SW480 (cell line): ENCODE measurements at places on chromosomes 3 and 15.

- no peak for DNase-seq
Observed at GRCh38 chr15:90706394-90707327, 10.5 kb upstream of the BLM start.

- no peak for DNase-seq
Observed at GRCh38 chr15:77823736-77824135, 191.0 kb upstream of the LINGO1 start.

- no peak for DNase-seq
Observed at GRCh38 chr3:38008191-38008701, 17.7 kb downstream of the VILL start.

- DNase-seq = no peak
Observed at GRCh38 chr3:14525685-14526631, 14.2 kb downstream of the GRIP2 start.

GRCh38 chr3:143810166-143810952, 37.9 kb downstream of the SLC9A9 start:
- DNase-seq = no peak

DNA sequence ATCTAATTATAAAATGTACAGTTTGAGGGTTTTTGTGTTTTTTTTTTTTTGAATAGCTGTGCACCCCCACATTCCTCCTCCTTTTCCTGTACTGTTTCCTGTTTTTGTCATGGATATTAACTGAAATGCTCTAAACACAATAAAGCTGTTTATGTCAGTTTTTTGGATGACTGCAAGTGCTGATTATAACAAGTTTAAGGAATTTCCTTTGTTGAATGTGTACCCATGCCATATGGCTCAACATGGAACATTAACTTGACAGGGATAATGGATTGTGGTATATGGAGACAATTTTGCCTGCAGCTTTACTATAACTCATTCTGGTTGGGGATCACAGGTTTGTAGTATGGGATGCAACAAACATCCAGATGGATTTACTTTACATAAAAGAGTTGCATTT, 216.4 kb downstream of the TCF12 start:
- no peak for DNase-seq

GRCh38 chr3:157922614-157923013, 183.6 kb downstream of the SHOX2 start:
- no peak for DNase-seq

- peak; percentile 20 for DNase-seq
Observed at GRCh38 chr3:179768080-179768479, 115.2 kb downstream of the USP13 start.

DNA sequence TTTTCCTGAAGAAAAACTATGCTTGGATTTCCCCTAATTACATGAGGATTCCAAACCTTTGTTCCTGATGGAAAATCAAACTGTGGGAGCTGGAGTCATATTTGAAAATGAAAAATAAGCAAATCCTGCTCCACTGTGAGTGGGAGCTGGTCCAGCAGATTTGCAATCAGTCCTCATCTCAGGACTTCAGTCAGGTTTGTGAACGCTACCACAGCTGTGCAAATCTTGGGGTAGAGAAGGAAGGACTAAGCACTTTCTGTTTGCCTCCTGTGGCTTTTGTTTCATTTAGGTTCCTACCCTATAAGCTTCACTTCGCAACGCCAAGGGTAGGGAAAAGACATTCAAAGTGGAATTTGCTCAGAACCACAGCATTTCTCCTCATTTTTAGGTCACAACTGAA, 238.2 kb downstream of the TUSC7 start:
- DNase-seq = no peak

DNA sequence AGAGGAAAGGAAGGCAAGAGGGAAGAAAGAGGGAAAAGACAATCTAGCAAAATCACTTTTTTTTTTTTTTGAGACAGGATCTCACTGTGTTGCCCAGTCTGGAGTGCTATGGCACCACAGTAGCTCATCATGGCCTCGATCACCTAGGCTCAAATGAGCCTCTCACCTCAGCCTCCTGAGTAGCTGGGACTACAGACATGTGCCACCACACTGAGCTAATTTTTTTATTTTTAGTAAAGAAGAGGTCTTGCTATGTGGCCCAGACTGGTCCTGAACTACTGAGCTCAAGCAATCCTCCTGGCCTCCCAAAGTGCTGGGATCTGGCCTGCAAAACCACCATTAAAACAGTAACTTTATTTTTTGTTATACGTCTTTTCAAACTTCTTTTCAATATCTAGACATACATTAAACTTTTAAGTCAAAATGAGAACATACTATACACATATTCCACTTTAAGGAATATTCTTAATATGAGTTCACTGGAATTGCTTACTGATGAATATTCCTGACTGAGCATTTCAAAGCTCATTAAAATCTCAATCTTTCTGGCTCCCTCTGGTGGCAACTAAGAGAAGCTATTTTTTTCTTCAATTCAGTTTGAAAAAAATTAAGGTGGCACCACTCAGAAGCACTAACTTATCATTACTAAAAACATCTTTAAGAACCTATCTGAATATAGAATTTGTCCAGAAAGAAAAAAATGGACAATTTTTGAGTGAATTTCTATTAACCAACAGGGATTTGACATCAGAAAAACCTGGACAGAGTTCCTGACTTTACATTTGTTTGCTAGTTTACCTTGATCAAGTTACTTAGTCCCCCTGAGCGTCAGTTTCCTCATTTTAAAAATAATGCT, 40.9 kb downstream of the UACA start:
- peak; percentile 73 for DNase-seq
